CD4-positive, alpha-beta T cell treated with Interleukin-15 for 4 hours (primary cell): ENCODE measurements at places on chromosomes 13 and 19.

GRCh38 chr13:49086722-49087121 lies 111.0 kb downstream of the FNDC3A start:
- DNase-seq: no peak

DNA sequence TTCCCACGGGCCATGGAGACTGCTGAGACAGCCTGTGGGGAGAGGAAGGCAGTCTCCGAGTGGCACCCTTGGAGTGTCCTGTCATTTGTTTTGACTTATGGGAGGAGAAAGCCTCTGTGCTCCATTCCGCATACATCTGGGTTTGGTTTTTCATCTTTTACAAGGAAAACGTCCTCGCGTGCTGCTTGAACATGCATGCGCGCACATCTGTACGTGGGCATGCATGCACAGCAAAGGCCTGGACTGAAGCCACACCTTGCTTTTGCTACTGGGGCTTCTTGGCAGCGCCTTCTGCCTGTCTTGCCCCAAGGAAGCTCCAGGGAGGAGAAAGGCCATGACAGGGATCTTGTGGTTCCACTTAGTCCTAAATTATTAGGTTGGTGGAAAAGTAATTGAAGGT lies 44.0 kb downstream of the SUGP2 start:
- no peak for DNase-seq

DNA sequence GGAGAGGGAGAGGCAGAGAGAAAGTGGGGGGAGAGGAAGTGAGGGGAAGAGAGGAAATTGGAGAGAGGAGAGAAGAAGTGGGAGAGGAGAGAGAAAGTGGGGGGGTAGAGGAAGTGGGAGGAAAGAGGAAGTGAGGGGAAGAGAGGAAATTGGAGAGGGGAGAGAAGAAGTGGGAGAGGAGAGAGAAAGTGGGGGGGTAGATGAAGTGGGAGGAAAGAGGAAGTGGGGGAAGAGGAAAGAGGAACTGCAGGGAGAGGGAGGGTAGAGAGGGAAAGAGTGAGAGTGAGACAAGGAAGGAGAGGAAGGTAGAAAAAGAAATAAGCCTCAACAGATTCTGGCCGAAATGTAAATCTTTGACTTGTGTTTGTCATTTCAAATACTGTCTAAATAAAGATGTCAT lies 146.6 kb downstream of the KLF12 start:
- DNase-seq: no peak

- no peak for DNase-seq
These were observed 80.1 kb downstream of the PTPRS start for GRCh38 chr19:5260381-5260967.

- peak; percentile 6 for DNase-seq
These were observed 6.7 kb upstream of the MADCAM1 start for GRCh38 chr19:489418-490196.

DNA sequence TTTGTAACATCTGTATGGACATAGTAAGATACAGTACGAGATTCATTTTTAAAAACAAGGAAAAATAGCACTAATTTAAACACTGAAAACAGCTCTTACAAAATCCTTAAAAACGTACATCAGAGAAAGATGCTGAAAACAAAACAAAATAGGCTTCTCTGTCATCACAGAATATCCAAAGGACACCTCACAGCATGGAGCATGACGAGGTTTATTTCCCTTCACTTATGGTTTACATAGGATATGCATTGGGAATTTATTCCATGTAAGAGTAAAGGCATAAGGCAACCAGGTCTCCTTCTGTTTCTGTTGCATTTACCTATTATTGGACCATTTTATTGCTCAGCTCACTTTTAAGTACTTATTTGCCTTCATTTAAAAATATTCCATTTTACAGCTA lies 3.0 kb downstream of the KCTD12 start:
- no peak for DNase-seq

- DNase-seq: no peak
These were observed 3.8 kb downstream of the DOHH start for GRCh38 chr19:3496392-3497273.

DNA sequence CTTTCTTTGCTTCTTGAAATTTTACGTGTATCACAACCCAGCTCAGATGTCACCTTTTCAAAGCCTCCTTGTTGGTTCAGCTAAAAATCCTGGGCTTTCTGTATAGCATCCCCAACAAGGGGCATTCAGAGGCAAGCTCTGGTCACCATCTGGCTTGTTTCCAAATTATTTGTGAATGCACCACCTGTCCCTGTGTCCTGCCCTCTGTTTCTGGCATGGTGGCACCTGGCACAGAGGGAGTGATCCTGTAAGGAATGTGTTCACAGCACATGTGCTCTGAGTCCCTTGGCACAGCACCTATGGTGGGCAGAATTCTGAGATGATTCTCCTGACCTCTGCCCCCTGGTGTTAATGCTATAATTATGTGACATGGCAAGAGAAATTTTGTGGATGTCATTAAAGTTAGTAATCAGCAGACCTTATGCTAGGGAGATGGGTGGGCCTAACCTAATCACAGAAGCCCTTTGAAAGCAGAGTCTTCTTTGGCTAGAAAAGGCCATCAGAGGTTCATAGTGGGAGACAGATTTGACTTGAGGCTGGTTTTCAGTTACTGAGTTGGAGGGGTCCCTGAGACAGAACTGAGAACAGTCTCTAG lies 76.3 kb downstream of the ZNF429 start:
- DNase-seq: no peak

DNA sequence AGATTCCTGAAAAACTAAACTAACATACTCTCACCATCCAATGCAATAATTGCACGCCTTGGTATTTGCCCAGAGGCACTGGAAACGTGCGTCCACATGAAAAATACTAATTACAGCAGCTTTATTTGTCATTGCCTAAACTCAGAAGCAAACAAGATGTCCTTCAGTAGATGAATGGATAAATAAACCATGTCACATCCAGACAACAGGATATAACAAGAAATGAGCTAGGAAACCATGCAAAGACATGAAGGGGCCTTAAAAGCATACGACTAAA lies 25.0 kb downstream of the ELL start:
- no peak for DNase-seq

DNA sequence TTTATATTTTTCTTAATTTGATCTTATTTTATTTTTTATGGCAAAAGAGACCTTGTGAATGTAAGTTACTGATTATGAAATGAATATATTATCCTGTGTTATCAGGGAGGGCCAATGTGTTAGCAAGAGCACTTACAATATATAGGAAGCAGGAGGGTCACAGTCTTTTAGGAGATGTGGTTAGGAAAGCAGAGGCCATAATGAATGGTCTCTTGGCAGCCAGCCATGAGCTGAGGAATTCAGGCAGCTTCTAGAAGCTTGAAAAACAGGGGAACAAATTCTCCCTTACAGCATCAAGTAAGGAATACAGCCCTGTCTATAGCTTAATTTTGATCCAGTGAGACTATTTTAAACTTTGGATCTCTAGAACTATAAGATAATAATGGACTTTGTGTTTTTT lies 2374.6 kb downstream of the PCDH9 start:
- DNase-seq: no peak

DNA sequence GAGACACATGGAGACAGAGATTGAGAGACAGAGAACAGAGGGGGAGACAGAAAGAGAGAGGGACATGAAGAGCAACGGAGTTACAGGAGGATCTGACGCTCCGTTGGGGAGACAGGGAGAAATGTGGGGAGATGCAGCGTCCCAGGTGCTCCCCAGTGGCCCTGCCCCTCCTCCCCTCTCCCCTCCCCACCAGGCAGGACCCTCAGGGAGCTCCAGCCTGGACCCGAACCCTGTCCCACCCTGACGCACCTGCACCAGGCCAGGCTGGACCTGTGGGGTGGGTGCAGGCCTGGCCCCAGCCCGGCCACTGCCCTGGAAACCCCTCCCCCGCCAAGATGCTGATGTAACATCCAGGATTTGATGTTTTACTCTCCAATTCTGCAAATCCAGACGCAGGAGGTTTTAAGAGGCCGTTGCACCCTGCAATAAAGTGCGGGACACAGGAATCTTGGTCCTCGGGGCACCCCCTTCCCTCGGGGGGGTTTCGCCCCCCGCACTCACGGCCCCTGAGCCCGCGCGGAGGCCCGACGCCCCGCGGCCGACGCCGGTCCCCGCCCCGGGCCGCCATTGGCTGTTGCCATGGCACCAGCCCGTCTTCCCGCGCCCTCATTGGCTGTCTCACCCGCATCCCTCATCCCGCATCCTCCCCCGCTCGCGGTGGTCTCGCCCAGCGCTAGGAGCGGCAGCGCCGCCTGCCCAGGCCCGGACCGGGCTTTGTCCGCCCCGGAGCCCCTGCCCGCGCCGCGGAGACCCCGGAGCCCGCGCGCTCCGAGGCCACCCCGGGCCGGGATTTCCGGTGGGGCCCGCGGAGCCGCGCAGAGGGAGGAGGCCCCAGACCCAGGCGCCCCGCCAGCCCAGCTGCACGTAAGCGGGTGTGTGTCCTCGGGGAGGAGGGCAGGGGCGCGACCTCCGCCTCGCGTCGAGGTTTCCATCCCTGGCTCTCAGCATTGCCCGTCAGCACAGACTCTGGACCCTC lies at the start of gene APC2:
APC2 (plus strand) TSS at position 655 of the 976 bp plus-strand sequence. CDS start 2,881 bp downstream, outside the sequence.
- peak; percentile 16 for DNase-seq

- DNase-seq: no peak
These were observed 68.4 kb downstream of the F2RL3 start for GRCh38 chr19:16957151-16957701.

DNA sequence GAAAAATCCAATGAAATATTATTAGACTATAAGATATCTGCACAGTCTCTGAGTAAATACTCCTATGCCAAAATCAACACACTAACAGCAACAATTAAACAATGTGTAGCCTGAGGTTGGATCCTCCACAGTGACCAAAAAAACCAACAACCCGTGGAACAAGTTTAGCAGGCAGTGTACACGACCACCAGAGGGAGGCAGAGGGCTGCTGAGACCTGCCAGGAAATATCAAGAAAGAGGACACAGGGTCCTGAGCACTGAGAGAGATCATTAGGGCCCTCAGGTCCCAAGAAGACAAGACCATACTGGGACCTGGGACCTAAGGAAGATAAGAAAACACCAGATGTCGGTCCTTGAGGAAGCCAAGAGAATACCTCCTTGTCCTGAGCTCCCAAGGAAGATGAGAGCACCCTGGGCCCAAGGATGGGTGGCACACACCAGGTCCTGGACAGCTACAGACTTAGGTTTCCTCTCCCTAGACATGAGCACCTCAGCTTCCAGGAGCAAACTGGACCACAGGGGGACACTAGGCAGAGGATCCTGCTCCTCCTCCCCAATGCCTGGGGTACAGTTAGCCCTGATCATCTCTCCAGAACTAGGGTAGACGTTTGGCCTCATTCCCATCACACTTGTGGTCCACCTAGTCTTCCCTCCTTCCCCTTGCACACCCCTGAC lies 822 bp upstream of the ZNF274 start:
- DNase-seq: peak; percentile 55

DNA sequence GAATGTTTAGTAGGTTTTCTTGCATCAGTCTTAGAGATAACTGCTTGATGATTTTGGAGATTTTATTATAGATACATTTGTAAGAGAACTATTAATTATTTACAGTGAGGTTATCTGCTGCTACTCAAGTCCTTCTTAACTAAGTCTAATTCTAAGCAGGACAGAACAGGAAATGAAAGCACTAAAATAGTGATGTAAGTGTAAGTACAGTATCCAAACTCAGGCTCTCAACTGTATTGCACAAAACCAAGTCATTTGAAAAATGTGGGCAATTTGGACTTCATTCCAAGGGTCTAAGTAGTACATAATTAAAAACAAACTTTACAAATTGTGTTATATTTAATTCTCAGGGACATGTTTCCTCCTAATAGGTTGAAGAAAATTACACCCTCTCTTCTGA lies 417.1 kb downstream of the ITGBL1 start:
- no peak for DNase-seq

DNA sequence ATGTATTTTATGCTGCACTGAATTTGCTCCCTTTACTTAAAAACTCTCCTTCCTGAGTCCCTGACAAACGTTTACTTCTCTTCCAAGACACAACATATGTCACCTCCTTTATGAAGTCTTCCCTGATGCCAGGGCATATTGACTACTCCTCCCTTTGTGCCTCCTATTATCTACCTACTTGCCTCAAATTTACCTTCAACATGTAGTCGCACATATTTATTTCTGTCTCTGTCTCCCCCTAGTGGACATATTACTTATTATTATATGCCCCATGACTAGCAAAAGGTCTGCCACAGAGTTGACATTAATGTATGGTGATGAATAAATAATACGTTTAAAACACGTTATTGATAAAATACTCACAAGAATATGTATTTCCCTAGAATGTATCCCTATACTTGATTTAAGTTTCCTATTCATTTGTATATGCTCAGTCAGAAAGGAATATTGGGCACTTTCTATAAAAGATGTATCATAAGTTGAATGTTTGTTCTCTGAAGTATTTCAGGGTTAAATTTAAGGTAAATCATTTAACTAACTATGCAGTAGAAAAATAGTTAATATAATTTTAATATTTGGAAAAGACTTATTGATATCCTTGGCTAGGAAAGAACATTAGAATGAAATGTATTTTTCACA lies 250.3 kb upstream of the ATXN8OS start:
- DNase-seq: peak; percentile 0

GRCh38 chr13:46521921-46522747 lies 30.8 kb upstream of the LRCH1 start:
- no peak for DNase-seq
